ENCODE measurements at places on chromosomes 2 and 18.
A peak's percentile ranks its signal among the peaks of the same experiment; 100 is the strongest.

- no peak for DNase-seq
These were observed 61.7 kb downstream of the CERS6 start for GRCh38 chr2:168517816-168518215.

DNA sequence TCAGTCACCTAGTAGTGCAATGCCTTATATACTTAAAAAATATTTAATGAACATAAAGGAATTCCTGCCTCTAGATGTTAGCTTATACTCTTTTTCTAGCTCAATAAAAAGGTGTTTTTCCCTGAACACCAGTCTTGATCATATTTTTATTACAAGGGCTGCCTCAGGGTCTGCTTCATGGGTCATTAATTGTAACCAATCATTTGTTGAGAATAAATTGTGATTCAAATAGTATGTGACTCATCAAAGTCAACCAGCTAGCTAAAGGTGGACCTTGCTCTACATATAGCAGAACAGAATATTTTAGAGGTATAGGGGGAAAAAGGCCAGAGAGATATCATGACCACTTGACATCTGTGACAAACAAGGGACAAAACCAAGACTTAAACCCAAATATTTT, 114.0 kb downstream of the PIK3C3 start:
- no peak for DNase-seq

DNA sequence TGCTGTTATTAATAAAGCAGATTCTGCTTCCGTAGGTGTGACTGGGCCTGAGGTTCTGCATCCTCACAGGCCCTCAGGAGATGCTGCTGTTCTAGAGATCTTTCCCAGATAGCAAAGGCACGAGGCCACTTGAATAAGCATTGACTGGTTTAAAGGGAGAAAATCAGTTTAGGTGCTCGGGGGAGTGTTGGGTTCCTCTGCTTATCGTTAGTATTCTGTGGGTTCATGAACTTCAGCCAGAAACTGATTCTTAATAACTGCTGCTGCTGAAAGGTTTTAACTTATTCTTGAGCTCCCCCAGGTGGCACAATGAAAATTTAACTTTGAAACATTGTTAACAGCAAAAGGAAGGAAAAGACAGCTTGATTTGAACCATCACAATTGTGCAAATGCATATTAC, 56.9 kb downstream of the ITGA6 start:
- no peak for DNase-seq

- DNase-seq: peak; percentile 33
These were observed 40.1 kb downstream of the RTN4 start for GRCh38 chr2:55010149-55010591.

GRCh38 chr2:12709207-12709522, 7.6 kb upstream of the TRIB2 start:
- DNase-seq: no peak

- no peak for DNase-seq
These were observed 1534.5 kb downstream of the DPP10 start for GRCh38 chr2:115976916-115977315.

DNA sequence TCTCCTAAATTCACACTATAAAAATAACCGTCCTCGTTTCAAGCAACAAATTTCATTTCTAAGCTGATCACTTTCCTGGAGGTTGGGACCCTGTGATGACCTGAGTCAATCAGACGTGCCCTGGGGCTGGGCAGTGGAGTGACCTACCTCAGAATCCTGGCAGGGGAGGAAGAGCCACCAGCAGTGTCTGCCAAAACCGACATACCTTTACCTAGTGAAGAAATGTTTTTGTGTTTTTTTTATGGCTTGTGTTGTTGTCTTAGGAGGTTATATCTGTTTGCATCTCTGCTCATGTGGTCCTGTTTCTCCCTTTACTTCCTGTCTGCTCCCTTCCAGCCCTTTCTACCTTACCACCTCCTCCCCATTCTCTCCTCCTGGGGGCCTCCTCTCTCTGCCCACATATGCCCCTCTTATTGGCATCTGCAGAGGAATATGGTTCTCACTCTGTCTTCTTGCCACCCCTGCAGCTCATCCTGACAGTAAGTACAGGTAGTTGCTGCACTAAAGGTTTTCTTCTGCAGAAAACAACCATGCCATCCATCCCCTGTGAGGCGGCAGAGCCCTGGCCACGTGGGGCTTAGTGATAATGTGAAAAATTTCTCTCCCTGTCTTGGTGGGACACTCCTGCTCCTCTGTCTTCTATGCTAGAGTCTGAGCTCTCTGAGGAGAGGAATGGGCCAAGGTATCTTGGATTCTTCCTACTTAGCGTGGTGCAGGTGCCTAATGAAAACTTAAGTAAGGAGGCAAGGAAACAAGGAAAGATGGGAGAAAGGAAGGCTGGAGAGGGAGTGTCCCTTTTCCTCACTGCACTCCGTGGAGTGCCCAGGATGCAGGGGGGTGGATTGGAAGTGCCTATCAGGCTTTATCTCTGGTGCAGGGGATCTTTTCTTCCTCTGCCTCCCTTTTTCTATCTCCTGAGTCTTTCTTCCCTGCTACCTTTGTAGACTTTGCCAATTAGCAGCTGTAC, 15.4 kb downstream of the ACOXL start:
- no peak for DNase-seq

DNA sequence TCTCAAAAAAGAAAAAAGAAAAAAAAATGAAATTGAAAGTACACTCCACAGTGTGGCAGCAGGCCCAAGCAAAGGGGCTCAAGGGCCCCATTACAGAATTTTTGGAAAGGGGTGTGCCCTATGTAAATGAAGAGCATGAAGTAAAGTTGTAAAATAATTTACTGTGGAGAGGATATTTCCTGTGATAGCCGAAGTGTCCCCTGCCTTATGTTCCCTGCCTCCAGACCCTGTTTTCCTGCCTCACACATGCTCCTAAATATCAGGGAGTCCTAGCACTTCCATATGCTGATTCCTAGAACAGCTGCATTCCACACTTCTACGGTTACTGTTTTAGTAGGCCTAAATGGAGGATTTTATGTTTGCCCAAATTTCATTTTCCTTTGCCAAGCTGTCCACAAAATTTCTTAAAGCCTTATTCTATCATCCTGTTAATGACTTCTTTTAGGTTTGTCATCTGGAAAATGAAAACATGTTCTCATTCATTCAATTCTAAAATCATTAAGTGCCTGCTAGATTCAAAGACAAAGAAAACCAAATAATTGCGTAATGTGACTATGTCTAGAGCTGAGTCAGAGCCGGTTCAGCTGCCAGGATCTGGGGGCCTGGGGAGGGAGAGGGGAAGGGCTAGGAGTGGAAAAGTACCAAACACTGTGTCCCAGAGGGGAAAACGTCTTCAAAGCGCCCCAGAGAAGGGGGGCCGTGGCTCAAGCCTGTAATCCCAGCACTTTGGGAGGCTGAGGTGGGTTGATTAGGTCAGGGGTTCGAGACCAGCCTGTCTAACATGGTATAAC, 25.9 kb upstream of the IMPA2 start:
- peak; percentile 76 for DNase-seq

GRCh38 chr2:191018643-191019119, 4.7 kb upstream of the STAT1 start:
- DNase-seq: no peak

DNA sequence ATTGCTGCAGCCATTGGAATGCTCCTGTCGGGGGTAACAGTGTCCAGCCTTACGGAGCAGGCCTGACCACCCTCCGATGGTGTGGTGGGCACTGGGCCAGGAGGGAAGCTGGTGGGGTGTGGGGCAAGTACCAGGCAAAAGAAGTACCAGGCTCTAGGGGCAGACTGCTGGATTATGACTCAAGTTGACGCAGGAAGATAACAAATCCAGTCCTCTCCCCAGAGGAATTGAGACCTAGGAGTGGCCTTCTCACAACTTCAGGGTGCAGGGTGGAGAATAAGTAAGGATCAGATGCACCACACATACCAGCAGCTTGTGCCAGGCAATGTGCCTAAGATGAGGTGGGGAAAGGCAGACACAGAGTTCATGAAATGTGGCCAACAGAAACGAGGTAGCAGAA, 37.9 kb downstream of the SEMA4F start:
- DNase-seq: no peak

- no peak for DNase-seq
These were observed 221.1 kb upstream of the ATP5MC3 start for GRCh38 chr2:175402571-175402970.

DNA sequence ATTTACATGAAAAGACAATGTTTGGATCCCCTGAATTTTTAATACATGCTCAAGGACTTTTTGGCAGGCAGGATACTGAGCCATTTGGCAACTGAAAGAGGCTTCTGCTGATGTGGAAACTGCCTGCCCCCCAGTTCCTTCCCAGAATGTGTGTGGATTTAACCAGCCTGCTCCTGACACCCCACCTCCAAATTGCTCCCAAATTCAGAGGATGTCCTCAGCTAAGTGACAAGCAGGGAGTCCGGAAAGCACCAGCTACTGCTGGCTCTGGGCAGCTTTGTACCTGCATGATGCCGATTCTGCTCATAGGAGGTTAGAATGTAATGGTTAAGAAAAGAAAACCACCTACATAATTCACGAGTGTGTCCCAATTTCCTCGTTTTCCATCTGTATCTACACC, 197.5 kb downstream of the CDH20 start:
- no peak for DNase-seq

GRCh38 chr2:33316328-33316727, 160.1 kb upstream of the RASGRP3 start:
- DNase-seq: no peak

DNA sequence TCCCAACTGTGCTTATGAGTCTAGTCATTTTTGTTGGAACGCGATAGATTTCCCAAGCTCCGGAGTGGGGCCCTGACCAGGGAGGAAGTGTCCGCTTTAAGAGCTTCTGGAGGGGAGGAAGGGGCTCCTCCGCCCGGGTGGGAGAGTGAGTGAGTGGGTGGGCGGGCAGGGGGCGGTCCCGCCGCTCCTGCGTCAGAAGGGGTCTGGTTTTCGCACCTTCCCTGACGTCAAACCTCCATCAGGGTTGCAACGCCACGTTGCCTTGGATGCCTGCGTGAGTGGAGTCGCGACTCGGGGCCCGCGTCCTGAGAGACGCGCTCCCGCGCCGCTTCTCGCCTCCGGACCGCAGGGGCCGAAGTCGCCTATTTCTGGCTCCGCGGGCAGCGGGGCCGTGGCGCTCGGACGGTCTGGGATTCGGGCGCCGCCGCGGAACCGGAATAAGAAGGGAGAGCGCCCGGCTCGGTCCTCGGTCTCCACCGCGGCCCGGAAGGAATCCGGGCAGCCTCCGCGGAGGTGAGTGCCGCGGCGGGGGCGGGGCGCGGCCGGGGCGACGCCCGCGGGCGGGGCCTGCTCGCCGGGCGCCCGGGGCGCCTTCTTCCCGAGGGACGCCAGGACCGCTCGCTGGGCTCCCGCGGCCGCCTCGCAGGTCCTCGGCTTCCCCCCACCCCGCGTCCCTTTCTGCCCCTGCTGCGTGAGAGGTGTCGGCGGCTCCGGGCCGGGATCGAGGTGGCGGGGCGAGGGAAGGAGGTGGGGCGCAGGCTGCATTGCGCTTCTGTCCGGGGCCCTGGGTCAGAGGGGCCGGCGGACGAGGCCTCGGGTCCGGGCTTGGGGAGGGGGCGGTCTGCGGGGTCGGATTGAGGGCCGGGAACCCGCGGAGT, at the start of gene ZDBF2:
ZDBF2 (plus strand) TSS at position 230 of the 878 bp plus-strand sequence. CDS start 7,187 bp downstream, outside the sequence.
- DNase-seq: peak; percentile 70

DNA sequence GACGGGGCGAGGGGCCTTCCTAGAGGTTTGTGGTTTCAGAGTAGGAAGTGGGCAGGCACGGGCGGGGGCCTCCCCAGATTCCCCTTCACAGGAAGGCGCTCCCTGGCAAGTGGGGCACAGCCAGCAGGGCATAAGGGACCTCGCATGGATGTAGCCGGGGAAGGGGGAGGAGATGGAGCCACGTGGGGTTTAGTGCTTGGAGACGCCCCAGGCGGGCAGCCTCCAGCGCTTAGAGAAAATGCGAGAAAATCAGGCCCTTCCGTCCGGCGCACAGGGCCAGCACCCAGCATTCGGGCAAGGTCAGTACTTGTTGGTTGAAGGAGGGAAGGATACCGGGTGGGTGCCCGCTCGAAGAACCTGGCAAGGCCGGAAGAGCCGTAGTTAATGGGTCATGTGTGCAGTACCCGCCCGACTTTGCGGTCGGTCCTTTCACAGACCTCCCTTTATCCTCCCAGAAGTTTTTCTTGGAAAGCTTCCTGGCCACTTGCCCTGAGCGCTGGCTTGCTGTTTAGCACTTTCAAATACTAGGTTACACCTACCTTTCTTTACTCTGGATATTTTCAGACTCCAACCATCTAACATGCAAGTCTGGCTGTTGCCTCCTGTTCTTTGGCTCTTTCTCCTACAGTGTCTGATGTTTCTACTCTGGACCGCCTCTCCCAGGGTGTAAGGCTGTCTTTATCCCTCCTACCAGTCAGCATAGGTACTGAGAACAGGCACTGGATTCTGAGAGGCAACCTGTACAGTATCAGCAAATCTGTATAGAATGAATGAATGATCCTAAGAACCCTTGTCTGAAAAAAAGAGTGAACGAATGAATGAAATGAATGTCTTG, 78.1 kb downstream of the CIB4 start:
- peak; percentile 45 for DNase-seq

DNA sequence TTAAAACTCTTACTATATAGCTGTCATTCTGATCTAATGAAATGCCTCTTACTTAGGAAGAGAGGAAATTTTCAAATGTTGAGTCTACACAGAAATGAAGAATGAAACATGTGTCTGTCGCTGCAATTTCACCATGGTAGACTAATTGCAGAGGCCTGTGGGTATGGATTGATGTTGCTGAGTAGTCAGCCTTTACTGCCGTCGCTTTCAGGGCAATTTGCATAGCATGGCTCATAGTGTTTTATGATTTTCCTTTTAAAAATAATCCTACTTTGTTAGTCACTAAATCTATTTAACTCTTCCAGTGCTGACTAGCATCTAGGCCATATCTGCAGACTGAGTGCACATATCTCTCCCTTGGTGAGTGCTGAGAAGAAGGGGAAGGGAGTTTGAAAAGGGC, 819.2 kb downstream of the SATB2 start:
- no peak for DNase-seq

GRCh38 chr2:62340994-62341484, 145.1 kb downstream of the B3GNT2 start:
- peak; percentile 37 for DNase-seq

DNA sequence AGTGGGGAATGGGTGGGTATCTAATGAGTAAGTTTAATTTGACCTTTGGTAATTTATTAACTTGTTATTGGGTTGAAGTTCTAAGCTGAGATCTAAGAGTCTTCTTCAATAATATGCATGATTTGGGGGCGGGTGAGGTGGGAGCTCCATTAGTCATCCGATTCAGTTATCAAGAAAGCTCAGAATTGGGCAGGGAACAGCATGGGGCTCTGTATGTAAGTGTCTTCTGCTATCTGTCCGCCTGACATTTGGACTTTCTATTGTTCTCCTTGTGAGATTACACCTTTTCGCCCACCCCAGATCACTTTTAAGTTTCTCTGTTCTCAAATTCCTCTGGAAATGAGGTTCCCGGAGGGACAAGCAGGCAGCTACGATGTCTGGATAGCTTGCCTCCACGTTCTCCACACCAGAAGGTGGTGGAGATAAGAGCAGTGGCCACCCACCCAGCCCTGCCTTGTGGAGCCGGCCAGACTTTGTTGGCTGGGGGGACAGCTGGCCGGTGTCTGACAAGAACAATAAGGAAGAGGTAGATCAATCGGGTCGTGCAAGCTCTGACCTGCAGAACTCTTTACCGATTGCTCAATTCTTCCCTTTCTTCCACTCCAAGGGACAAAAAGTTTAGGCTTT, 75.5 kb upstream of the GATA6 start:
- no peak for DNase-seq

All from psoas muscle (tissue), 8 donors.